Activated CD8-positive, alpha-beta memory T cell treated with anti-CD3 and anti-CD28 coated beads for 4 hours (primary cell): ENCODE measurements at places on chromosomes 1 and 21.

GRCh38 chr1:116453906-116454305 lies 80.9 kb downstream of the ATP1A1 start:
- no peak for DNase-seq

GRCh38 chr1:219372916-219373615 lies 199.4 kb downstream of the LYPLAL1 start:
- no peak for DNase-seq

GRCh38 chr1:59193443-59194093 lies 103.3 kb upstream of the FGGY start:
- no peak for DNase-seq

GRCh38 chr1:6475381-6476133 lies 9.6 kb upstream of the TNFRSF25 start:
- peak; percentile 67 for DNase-seq

- DNase-seq, result no peak
Observed at GRCh38 chr1:39395357-39395831, 96.0 kb upstream of the BMP8A start.

- DNase-seq, result no peak
Observed at GRCh38 chr1:84253036-84253435, 48.5 kb upstream of the SAMD13 start.

DNA sequence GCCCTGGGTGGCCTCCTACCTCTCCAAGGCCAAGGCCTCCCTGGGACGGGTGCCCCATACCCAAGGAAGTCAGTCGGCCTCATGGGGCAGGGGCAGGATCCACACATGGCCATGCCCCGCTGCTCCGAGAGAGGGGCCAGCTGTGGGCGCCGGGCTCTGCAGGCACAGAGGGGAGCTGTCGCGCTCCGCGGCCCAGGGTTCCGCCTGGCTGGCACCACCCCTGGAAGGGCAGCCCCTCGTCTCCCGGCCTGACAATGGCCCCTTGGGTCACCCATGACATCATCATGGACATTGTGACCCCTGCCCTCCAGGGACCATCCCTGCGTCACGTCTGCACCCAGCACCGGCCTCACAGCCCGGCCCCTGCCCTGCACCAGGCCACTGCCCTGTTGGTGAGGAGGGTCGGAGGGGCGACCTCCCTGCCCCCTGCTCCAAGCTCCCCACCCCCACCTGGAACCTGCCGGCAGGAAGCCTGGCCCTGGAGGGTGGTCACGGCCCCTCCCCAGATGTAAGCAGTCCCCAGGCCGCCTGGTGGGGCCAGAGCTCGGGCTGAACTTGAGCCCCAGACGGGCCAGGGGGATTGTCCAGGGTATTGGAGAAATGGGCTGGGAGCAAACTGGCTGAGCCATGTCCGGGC lies 5.8 kb downstream of the TTLL10 start:
- DNase-seq, result no peak

- no peak for DNase-seq
Observed at GRCh38 chr1:110610084-110610483, 3.9 kb upstream of the KCNA2 start.

DNA sequence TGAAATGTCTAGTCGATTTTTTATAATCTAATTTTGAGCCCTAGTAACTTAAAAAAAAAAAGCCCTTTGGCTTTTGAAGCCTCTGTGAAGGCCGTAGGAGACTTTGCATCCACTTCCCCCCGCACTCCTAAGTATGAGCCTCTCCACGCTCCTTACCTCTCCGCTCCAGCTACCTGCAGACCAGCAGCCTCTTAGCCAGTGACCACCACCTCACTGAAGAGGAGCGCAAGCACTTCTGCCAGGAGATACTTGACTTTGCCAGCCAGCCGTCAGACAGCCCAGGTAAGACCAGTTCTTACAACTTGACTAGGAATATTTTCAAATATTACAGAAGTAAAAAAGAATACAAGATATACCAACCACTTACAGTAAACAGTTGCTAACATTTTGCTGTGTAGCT lies 27.4 kb upstream of the PWP2 start:
- no peak for DNase-seq

- no peak for DNase-seq
Observed at GRCh38 chr1:58650141-58650540, 49.7 kb downstream of the MYSM1 start.

- DNase-seq, result no peak
Observed at GRCh38 chr1:203520315-203520714, 26.4 kb downstream of the OPTC start.

DNA sequence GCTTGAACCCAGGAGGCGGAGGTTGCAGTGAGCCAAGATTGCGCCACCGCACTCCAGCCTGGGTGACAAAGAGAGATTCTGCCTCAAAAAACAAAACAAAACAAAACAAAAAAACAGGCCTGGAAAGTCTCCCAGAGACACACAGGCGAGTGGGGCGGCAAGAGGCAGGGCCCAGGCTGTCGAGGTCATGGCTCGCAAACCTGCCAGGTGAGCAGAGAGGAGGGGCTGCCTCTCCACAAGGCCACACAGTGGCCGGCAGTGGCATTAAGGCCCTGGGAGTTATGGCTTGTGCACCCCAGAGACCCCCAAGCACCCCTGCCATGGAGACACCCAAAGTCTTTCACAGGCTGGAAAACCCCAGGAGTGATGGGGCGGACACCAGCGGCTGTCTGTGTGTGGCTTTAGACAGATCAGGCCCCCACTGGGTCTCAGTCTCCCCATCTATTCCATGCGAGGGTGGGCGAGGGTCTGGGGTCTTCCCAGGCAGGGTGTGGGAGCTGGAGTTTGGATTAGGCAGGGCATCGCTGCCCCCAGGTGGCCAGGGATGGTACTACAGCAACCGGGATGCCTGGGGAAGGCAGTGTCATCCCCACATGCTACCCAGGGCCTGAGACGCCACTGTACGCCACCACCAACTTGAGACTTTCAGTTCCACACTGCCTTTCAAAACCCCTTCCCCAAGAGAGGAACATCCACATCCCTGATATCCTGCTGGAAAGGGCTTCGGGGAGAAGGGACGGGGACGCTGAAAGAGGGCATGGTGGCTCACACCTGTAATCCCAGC lies 7.3 kb upstream of the CTRC start:
- no peak for DNase-seq

- DNase-seq, result no peak
Observed at GRCh38 chr1:11291049-11291448, 18.1 kb downstream of the UBIAD1 start.

- no peak for DNase-seq
Observed at GRCh38 chr1:241503444-241503843, 16.1 kb downstream of the FH start.

- no peak for DNase-seq
Observed at GRCh38 chr1:201503397-201504176, 3.3 kb downstream of the CSRP1 start.

DNA sequence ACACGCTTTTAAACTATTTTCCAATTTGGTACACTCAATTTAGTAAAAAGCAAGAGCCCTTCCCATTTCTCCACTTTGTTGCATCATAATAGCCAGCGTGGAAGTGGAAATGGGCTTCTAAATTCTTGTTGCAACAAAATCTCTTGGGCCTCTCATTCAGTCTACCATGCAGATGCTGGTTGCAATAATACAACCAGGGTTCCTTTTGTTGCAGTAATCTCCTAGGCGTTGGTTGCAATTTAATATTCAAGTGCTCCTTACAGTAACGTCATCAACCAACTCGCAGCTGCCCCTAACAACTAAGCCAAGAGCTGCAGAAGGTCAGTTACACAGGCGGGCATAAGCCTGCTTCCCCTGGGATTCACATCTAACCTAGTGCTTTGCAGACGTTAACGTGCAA lies 2.7 kb upstream of the HDGF start:
- no peak for DNase-seq

GRCh38 chr21:28421716-28422524 lies 570.8 kb downstream of the LTN1 start:
- DNase-seq, result no peak
